Thoracic aorta (tissue), 2 donors: ENCODE measurements at places on chromosomes 13 and 19.

DNA sequence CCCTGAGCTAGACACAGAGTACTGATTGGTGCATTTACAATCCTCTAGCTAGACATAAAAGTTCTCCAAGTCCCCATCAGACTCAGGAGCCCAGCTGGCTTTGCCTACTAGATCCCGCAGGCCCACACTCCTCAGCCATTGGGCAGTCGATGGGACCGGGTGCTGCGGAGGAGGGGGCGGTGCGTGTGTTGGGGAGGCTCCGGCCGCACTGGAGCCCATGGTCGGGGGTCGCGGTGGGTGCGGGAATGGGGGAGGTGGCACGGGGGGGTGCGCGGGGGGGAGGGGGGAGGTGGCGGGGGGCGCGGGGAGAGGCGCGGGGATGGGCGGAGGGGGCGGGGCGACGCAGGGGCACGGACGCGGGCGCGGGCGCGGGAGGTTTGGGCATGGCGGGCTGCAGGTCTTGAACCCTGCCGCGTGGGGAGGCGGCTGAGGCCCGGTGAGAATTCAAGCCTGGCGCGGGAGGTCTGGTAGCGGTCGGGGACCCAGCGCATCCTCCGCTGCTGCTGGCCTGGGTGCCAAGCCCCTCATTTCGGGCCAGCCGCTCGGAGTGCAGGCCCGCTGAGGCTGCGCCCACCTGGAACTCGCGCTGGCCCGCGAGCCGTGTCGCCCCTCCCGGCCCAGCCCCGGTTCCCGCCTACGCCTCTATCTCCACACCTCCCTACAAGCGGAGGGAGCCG is 674.1 kb downstream of the SLITRK5 start:
- no peak for DNase-seq

DNA sequence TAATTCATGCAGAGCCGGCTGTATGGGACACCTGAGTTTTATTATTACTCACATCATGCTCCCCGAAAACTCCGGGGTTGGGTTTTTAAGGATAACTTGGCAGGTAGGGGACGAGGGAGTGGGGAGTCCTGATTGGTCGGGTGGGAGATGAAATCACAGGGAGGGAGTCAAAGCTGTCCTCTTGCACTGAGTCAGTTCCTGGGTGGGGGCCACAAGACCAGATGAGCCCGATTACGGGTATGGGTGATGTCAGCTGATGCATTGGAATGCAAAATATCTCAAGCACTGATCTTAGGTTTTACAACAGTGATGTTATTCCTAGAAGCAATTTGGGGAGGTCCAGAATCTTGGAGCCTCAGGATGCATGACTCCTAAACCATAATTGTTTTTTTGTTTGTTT is 18.6 kb upstream of the COG3 start:
- no peak for DNase-seq

- no peak for DNase-seq
Observed at GRCh38 chr13:52848455-52849195, at the start of gene PCDH8. Gene PCDH8, minus strand, starts transcription at chr13:52848640. Its CDS starts 204 bp downstream, at chr13:52848436.

GRCh38 chr13:80262051-80262695 is 78.8 kb downstream of the SPRY2 start:
- no peak for DNase-seq

DNA sequence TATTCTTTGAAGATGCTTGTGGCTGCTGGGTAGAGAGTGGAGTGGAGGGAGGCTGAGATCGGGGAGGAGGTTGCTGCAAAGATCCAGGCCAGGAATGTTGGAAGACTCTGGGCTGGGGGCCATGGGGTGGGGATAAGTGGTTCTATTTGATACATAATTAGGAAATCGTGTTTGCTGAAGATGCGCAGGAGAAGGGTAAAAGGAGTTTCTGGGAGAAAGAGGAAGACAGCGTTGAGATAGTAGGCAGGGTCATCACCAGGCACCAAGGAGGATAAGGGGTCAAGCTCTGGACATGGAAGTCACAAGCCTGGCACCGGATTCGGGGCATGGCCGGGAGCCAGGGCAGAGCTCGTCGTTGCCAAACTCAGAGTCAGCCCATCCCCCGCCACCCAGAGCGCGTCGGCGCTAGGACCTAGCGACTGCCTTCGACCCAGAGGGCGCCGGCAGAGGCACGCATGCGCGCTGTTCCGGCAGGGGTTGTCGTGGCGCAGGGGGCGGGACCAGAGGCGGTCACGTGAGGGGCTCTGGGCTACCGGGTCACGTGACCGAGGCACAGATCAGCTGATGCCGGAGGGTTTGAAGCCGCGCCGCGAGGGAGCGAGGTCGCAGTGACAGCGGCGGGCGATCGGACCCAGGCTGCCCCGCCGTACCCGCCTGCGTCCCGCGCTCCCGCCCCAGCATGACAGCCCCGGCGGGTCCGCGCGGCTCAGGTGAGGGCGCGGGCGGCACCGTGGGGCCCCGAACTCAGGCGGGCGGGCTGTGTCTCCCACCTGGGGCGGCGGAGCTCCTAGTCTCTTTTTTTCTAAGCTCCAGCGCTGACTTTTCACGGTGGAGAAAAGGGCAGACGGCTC is at the start of gene MCOLN1:
TSS of gene MCOLN1 (plus strand) at position 553 of the 851 bp plus-strand sequence. CDS start at position 680, 127 bp downstream.
- DNase-seq, result peak; percentile 100

GRCh38 chr19:4108767-4109625 is 14.9 kb downstream of the MAP2K2 start:
- DNase-seq, result no peak

- DNase-seq, result no peak
Observed at GRCh38 chr19:17797424-17798201, 2.7 kb downstream of the B3GNT3 start.

DNA sequence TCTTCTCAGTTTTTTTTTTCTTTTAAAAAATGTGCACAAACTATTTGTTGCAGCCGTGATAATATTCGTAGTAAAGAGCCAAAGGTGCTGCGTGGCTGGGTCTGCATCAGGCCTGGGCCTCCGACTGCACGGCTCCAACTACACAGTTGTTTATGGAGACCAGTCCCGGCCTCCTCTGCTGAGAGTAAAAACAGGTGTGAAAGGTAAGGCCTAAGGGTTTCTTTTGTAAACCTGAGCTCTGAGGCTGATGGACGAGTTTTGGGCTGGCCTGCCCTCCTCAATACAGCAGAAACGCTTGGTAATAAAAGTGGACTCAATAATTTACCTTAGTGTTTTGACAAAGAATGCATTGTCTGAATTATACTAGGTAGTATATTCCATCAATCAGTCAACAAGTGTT is 3.9 kb downstream of the MBNL2 start:
- no peak for DNase-seq

- no peak for DNase-seq
Observed at GRCh38 chr13:113657851-113658741, at the start of gene ATP4B. Gene ATP4B, minus strand, starts transcription at chr13:113658198. Its CDS starts 54 bp downstream, at chr13:113658144.

DNA sequence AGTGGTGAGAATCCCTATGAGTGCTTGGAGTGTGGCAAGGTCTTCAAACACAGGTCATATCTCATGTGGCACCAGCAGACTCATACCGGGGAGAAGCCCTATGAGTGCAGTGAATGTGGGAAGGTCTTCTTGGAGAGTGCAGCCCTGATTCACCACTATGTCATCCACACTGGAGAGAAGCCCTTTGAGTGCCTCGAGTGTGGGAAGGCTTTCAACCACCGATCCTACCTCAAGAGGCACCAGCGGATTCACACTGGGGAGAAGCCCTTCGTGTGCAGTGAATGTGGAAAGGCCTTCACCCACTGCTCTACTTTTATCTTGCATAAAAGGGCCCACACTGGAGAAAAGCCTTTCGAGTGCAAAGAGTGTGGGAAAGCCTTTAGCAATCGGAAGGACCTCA is 18.7 kb upstream of the AURKC start:
- DNase-seq, result no peak

DNA sequence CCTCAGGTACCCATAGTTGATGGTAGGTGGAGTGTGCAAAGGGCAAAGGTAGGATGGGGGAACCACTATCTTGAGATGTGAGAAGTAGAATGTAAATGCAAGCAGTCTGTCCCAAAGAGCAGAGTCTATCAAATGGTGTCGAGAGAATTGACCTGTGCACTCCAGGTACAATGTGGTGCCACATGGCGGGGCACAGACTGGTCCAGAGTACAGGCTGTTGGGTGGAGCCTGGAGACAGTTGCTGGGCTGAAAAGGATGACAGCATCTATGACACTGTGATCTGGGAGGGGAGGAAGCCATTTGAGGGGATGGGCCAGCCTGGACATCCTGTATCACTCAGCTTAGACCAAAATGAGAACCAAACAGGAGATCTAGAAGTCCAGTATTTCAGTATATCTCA is 180.6 kb downstream of the ABCC4 start:
- DNase-seq, result no peak

GRCh38 chr19:8396563-8397203 is 6.5 kb downstream of the RAB11B start:
- no peak for DNase-seq

GRCh38 chr19:33819506-33819879 is 22.8 kb downstream of the KCTD15 start:
- DNase-seq, result no peak

- no peak for DNase-seq
Observed at GRCh38 chr19:28118235-28118634, 1094.7 kb downstream of the UQCRFS1 start.

- no peak for DNase-seq
Observed at GRCh38 chr19:29211562-29212355, 1.2 kb downstream of the UQCRFS1 start.

GRCh38 chr19:18029617-18030338 is 21.8 kb downstream of the ARRDC2 start:
- DNase-seq, result no peak

DNA sequence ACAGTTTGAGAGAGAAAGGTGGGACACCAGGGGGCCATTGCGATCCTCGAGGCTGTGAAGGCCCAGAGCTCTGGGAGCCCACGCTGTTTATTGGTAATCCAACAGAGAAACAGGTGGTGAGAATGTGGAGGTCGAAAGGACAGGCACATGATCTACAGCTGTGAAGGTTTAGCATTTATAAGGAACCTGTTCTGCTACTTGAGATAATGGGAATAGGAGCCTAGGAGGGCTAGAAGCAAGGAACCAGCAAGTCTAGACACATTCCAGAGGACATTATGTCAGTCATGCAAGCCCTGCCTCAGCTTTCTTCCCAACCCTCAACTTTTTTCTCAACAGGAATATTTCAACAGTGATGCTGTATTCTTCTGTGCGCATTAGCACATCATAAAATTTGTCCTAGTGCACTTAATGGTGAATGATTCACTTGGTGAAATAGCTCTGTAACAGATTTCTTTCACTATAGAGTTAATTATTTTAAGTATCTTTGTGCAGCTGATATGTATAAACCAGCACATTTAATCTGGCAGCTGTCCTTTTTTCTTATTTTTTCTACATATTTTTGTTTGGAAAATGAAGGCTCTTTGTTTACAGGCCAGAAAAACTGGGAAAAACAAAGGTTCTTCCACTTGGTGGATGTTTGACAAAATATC is 25.4 kb downstream of the ZNF90 start:
- no peak for DNase-seq
